ENCODE measurements at places on chromosomes 1 and 21. TPM values are rescaled to one million over a fixed set of nuclear protein-coding genes. Genes with fewer than 3 reads are reported as not detected.

GRCh38 chr1:38783640-38784229, 75.8 kb downstream of the RRAGC start:
- DNase-seq = no peak

GRCh38 chr1:234923626-234924025, 205.0 kb downstream of the TOMM20 start:
- DNase-seq = no peak

Gene ACOT11
- total RNA-seq = 38.1 TPM

DNA sequence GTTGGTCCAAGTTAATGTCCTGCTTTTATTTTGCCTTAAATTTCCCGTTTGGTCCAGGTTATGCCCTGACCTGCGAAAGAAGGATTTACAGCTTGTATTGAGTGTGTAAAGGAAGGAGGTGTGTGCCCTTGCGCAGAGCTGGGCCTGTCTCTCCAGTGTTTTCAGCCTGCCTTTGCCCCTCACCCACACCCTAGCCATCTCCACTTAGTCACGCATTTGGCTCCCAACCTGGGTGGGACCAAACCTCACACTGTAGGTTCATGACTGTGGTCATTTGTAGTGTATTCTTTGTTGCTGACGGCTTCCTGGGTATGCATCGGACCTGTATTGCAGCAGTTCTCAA, 572 bp upstream of the SRSF10 start:
- no peak for DNase-seq

DNA sequence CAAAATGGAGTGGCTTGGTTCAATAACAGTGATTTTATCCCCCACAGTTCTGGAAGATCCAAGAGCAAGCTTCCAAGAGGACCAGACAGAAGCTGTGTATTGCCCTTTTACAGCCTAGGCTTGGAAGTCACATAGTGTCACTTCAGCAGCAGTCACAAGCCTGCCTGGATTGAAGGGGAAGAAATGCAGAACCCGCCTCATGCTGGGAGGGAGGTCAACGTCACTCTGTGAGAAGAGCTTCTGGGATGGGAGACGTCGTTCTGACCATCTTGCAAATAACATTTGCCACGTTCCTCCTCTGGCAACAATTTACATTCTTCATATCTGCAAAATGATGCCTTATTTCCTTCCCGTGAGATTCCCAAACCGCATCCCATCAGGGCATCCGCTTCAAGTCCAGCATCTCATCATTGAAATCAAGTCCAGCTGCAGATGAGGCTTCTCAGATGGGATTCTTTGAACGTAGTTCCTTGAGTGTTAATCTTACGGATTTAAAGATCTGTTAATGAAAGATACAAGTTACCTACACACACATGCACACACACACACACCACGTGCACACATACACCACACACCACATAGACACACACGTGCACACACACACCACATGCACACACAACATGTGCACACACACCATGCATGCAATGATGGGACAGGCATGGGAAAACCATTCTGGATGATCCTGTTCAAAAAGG, 23.9 kb upstream of the KIF1B start:
- no peak for DNase-seq

- DNase-seq = no peak
Measured at GRCh38 chr1:41427122-41427913, 57.2 kb downstream of the EDN2 start.

GRCh38 chr1:152228831-152229230, 4.8 kb upstream of the HRNR start:
- DNase-seq = no peak

- DNase-seq = no peak
Measured at GRCh38 chr1:68481041-68481440, 15.8 kb downstream of the DEPDC1 start.

Gene OR2T35
- total RNA-seq = not detected

GRCh38 chr1:184085667-184086066, 34.1 kb downstream of the TSEN15 start:
- no peak for DNase-seq

GRCh38 chr21:38291874-38292273, 35.1 kb downstream of the KCNJ15 start:
- DNase-seq = no peak

GRCh38 chr1:78441921-78442320, 48.9 kb upstream of the PTGFR start:
- DNase-seq = no peak

Gene ZNF683
- 2.9 TPM for total RNA-seq

DNA sequence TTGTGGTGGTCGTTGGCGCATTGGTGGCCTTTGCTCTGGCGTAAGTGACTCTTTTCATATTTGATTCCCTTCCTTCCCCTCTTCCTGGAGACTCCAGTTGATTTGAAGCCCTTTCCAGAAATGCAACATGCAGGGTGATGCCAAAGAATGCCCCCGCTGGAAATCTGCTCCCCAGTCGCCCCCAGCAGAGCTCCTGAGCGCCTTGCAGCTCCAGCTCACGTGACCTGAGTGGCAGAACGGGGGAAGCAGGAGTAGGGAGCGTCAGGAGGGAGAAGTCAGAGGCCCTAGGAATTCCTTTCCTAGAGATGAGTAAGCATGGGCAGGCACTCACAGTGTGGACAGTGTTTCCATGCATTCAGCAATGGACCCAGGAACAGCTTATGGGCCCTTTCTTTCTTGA, 255.9 kb downstream of the CACNA1E start:
- DNase-seq = no peak

- no peak for DNase-seq
Measured at GRCh38 chr21:33055991-33056390, 13.9 kb upstream of the OLIG1 start.

DNA sequence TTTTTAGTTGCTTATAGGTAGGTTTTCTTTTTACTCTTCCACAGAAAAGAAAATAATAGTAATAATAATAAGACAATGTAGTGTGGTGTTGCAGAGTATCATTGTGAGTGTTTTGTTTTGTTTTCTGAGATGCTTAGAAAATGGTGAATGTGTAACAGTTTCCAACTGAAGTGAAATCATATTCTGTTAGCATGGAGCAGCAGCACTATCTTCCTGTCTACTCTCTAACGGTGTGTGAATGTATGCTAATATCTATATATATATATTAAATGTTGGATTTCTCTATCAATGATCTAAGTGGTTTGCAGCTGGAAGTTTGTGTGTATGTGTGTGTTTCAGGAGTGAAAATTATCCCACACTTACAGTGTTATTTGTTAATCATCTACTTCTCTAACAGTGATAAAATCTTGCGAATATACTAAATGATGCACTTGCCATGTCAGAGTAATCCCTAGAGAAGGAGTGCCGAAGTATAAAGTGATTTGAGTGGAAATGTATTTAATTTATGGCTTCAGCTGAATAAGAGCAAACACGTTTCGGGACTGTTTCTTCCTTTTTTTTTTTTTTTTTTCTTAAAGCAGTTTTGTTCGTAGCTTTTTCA, 377 bp downstream of the SAMD13 start:
- no peak for DNase-seq

GRCh38 chr1:204262506-204263253, 48.9 kb upstream of the GOLT1A start:
- no peak for DNase-seq

DNA sequence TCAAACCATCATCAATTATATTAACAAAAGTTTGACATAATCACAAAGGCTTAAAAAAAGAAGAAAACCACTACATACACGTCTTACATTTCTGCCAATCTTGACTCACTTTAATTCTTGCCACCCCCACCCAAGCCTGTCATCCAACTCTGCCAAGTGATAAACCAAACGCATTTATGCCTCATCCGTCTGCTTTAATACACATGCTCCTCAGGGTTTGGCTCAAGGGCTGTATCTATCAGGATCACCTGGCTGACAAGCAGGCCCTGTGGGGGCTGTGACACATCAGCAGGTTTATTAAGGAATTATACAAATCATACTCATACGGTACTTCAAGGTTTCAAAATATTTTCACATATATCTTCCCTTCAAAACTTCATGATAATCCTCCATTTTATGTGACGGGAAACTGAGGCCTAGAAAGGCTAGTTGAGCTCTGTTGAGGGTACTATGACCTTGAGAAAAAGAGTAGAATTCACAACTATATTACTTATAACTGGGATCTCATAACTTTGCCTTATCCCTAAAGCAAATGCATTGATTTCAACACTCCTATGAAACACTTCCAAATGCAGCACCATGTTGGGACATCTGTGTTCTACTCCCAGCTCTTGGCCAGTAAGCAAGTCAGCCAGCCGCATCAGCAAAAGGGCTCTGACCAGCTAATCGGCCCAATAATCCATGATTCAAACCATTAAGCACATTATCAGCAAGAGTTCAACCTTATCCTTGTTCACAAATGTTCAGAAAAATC, 8.7 kb downstream of the SORT1 start:
- no peak for DNase-seq

GRCh38 chr1:34742667-34743270, 12.1 kb upstream of the GJB5 start:
- DNase-seq = peak; percentile 92

Gene CLDN19
- total RNA-seq = 0.06 TPM

- no peak for DNase-seq
Measured at GRCh38 chr1:117665556-117666270, 59.9 kb downstream of the TENT5C start.

DNA sequence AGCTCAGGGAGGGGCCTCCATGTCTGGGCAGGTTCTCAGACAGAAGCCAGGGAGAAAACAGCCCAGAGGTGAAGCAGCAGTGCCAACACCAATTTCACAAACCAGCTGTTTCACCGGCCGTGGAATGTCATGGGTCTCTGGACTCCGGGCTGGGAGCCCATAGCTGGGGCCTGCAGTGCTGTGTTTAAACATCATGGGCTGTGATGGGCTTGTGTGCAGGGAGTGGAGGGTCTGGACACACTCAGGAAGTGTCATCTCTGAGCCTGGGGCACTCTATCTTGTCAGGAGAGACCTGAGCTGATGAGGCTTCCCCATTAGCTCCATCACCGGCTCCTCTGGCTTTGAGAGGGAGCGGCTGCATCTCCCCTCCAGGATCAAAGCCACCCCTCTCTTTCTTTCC, 173.6 kb upstream of the IGSF21 start:
- peak; percentile 15 for DNase-seq
